Gastrocnemius medialis (tissue), 4 donors: ENCODE measurements at places on chromosomes 3 and 15. TPM values are rescaled to one million over a fixed set of nuclear protein-coding genes. Genes with fewer than 3 reads are reported as not detected.

DNA sequence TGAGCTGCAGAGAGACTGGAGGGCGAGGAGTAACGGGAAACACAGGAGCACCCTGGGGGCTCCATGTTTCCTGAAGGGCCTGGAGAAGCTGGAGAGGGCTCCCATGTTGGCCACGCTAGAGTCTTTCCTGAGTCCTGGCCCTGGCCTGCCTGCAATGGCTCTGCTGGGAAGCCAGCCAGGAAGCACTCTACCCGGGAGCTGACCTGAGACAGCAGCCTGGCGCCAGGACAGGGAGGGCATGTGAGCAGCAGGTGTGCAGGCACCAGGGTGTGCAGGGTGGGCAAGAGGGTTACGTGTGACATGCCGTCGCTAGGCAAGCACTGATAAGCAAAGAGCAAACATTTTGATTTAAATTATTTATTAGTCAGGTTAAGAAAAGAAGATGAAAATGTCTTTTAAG is 301.4 kb downstream of the OCA2 start:
- H3K4me1 ChIP-seq = no peaks in the 10 kb centered on the region
- H3K27ac ChIP-seq = no peak overlapping the region
- H3K27me3 ChIP-seq = no peaks in the 10 kb centered on the region
- no peak overlapping the region for H3K4me3 ChIP-seq

DNA sequence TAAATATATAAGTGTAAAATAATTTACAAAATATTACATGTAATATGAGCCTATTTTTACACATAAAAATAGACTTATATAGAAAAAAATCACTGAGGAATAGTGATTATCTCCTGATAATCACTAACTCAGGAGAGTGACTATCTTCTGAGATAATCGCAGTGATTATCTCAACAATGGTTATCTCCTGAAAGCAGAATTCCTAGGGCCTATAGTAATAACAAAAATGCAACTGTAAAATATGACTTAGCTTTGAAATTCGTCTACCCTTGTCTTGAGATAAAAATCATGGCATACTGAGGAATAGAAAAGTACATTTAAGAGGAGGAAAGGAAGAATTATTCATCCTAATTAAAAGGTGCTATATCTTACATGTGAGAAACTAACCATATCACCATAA is 117.0 kb upstream of the ASB14 start:
- no peak overlapping the region for H3K27ac ChIP-seq
- no peaks in the 10 kb centered on the region for H3K4me1 ChIP-seq
- DNase-seq = no peak
- H3K4me3 ChIP-seq = no peak overlapping the region
- no peaks in the 10 kb centered on the region for H3K36me3 ChIP-seq

DNA sequence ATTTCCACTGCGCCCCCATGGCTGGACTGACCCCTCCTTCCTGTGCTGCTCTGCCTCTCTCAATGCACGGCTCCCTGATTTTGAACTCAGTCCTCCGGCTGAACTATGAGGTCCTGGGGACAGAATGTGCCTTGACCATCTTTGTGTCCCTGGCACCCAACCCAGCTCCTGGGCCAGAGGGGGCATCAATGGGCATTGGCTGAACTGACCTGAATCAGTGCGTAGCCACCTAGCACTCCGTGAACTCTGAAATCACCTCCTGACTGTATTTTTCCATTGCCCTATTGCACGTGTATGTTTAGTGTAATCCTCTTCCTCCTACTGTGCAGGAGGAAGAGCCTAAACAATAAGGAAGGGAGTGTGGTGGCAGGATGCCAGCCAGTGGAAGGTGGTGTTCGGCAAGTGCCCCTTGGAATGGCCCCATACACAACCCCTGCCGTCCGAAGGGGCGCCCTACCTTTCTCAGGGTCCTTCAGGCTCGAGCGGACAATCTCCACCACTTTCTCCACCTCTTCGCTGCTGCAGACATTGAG is 33.5 kb downstream of the BDH1 start:
- no peaks in the 10 kb centered on the region for H3K4me1 ChIP-seq
- H3K27ac ChIP-seq = no peak overlapping the region
- no peak overlapping the region for H3K4me3 ChIP-seq
- no peaks in the 10 kb centered on the region for H3K36me3 ChIP-seq

The CHAC1 gene
- 135 TPM for total RNA-seq

DNA sequence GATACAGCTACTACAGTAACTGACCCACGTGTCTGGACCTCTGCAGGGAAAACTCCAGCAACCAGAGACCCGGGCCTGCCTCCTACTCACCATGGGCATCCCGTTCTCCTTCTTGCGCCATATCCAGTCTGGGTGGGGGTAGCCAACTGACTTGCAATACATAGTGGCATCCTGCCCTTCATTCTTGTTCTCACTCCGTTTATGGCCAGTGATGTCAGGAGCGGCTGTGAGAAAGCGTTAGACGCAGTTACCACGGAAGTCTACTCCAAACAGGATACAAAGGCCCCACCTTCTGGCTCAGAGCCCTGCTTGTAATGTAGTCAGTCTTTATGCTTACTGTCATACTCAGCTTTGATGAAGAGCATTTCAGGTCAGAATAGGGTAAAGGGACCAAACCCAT is 59.6 kb downstream of the NPTN start:
- no peak overlapping the region for H3K4me3 ChIP-seq
- H3K4me1 ChIP-seq = peaks cover 14% of the 10 kb centered on the region
- H3K27ac ChIP-seq = no peak overlapping the region

GRCh38 chr3:126004217-126004616 is 35.2 kb downstream of the ROPN1B start:
- no peaks in the 10 kb centered on the region for H3K27me3 ChIP-seq
- no peak for DNase-seq
- H3K36me3 ChIP-seq = no peaks in the 10 kb centered on the region
- no peak overlapping the region for H3K27ac ChIP-seq

The CASR gene
- total RNA-seq = not detected

DNA sequence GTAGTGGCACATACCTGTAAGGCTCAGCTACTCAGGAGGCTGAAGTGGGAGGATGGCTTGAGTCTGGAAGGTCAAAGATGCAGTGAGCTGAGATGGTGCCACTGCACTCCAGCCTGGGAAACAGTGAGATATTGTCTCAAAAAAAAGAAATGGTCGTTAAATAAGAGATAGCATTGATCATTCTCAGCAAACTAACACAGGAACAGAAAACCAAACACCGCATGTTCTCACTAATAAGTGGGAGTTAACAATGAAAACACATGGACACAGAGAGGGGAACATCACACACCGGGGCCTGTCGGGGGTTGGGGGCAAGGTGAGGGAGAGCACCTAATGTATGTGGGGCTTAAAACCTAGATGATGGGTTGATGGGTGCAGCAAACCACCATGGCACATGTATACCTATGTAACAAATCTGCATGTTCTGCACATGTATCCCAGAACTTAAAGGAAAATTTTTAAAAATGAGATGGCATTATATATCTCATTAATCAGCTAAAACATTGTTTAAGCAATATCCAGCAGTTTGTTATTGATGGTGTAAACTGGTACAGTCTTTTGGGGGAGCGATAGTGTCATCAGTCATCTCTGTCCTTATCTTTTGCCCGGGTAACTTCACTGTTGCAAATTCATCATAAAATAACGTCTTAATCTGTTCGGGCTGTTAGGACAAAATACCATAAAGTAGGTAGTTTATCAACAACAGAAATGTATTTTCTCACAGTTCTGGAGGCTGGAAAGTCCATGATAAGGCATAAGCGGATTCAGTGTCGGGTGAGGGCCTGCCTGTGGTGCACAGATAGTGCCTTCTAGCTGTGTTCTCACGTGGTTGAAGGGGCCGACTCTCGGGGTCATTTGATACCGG is 1.7 kb upstream of the MAN2A2 start:
- peak overlapping the region; percentile 96 for H3K27ac ChIP-seq
- peaks cover 16% of the 10 kb centered on the region for H3K36me3 ChIP-seq
- DNase-seq = no peak
- H3K4me3 ChIP-seq = peak overlapping the region; percentile 63

The MAGI1 gene
- total RNA-seq = 7.5 TPM

The GOLGA8M gene
- total RNA-seq = not detected

The MYO1E gene
- 26.0 TPM for total RNA-seq

The POPDC2 gene
- 7.8 TPM for total RNA-seq

The PPM1L gene
- total RNA-seq = 132 TPM

GRCh38 chr15:70088887-70089691 is 8.6 kb downstream of the TLE3 start:
- H3K36me3 ChIP-seq = no peaks in the 10 kb centered on the region
- H3K27me3 ChIP-seq = no peaks in the 10 kb centered on the region
- DNase-seq = peak; percentile 59
- H3K27ac ChIP-seq = peak overlapping the region; percentile 58
- no peak overlapping the region for H3K4me3 ChIP-seq

DNA sequence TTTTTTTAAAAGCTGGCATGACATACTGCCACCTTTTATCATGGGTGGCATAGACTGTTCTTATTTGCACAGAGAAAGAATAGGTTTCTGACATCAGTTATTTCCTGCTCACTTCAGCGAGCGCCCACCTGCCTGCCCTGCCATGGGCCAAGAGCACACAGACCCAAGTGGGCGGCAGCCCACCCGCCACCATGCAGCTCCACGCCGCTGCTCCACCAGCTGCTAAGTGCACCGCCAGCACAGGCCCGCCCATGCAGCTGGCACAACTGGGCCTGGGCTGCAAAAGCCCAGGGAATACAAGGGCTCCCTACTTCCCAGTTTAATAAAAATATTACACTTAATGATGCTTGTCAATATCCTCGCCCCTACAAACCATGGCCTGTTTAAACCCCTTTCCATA is 15.4 kb downstream of the ZNF148 start:
- H3K27ac ChIP-seq = peak overlapping the region; percentile 23
- H3K36me3 ChIP-seq = no peaks in the 10 kb centered on the region
- no peak for DNase-seq
- H3K27me3 ChIP-seq = no peaks in the 10 kb centered on the region

- no peak for DNase-seq
- H3K4me1 ChIP-seq = peaks cover 41% of the 10 kb centered on the region
- peak overlapping the region; percentile 78 for H3K27ac ChIP-seq
- H3K36me3 ChIP-seq = peaks cover 18% of the 10 kb centered on the region
- no peaks in the 10 kb centered on the region for H3K27me3 ChIP-seq
Observed at GRCh38 chr3:33424606-33425452, 15.4 kb downstream of the UBP1 start.
